ENCODE measurements at places on chromosomes 5 and 9.
A peak's percentile ranks its signal among the peaks of the same experiment; 100 is the strongest.

- no peak for DNase-seq
Observed at GRCh38 chr9:37928552-37929430, 24.9 kb upstream of the SLC25A51 start.

- no peak for DNase-seq
Observed at GRCh38 chr5:73066466-73066865, 53.9 kb upstream of the TMEM171 start.

- DNase-seq = peak; percentile 91
Observed at GRCh38 chr9:111961575-111961974, 65.0 kb downstream of the UGCG start.

- DNase-seq = no peak
Observed at GRCh38 chr9:91192381-91193086, 169.2 kb downstream of the AUH start.

- no peak for DNase-seq
Observed at GRCh38 chr5:14445013-14445412, 136.6 kb upstream of the OTULINL start.

- DNase-seq = no peak
Observed at GRCh38 chr5:180080486-180081280, 9.1 kb upstream of the RNF130 start.

GRCh38 chr5:132493821-132494220 lies 3.2 kb upstream of the IRF1 start:
- no peak for DNase-seq

- peak; percentile 12 for DNase-seq
Observed at GRCh38 chr9:97853056-97853843, at the start of gene FOXE1. Gene FOXE1, plus strand, starts transcription at chr9:97853226. Its CDS starts 689 bp downstream, at chr9:97853915.

Data from NCI-H1092 treated with DMSO at 0.1 percent for 48 hours (cell line).